ENCODE measurements at places on chromosomes 5 and 9. TPM values are rescaled to one million over a fixed set of nuclear protein-coding genes. Genes with fewer than 3 reads are reported as not detected.
A peak's percentile ranks its signal among the peaks of the same experiment; 100 is the strongest.

Gene PCDHAC2
- total RNA-seq: 1.1 TPM

GRCh38 chr5:161535762-161536161, 10.8 kb downstream of the GABRB2 start:
- DNase-seq: peak; percentile 2

DNA sequence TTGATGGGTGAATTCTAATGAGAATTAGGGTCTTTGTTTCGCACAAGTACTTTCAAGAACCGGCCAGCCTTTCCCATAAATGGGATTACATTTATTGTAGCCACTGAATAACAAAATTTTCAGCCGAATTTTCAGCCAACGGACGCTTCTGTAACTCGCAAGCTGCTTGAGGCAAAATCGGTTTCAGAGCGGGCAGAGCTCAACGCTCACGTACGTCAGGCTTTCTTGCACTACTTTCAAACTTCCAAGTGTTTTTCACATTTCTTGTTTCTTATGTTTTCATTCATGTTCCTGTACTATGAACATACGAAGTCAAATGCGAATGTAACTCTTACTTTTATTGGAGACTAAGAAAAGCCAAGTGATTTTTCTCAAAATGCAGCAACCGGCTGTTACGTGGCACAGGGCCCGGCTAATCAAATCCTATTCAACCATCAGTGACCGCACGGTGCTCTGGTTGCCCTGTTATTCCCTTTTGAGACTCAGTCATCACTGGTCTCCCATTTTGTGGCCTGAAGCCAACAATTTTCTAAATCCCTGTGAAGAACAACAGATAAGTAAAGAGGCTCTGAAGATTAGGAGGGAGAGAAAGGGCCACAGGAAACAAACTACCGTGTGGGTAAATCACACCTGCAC, 68.5 kb downstream of the SLC28A3 start:
- DNase-seq: no peak

Gene ADAMTS2
- 2.8 TPM for total RNA-seq

GRCh38 chr5:10329820-10330481, 22.2 kb upstream of the CMBL start:
- DNase-seq: no peak

All from renal cortical epithelial cell (primary cell).